ENCODE measurements at places on chromosomes 1 and 21. TPM values are rescaled to one million over a fixed set of nuclear protein-coding genes. Genes with fewer than 3 reads are reported as not detected.
A peak's percentile ranks its signal among the peaks of the same experiment; 100 is the strongest.

- no peak for DNase-seq
Observed at GRCh38 chr1:201356701-201357100, 20.8 kb downstream of the TNNT2 start.

Gene CFAP45
- 0.13 TPM for total RNA-seq

- peak; percentile 7 for DNase-seq
Observed at GRCh38 chr1:58586271-58586670, 9.2 kb upstream of the TACSTD2 start.

- no peak for DNase-seq
Observed at GRCh38 chr1:159229896-159230295, 25.2 kb downstream of the ACKR1 start.

DNA sequence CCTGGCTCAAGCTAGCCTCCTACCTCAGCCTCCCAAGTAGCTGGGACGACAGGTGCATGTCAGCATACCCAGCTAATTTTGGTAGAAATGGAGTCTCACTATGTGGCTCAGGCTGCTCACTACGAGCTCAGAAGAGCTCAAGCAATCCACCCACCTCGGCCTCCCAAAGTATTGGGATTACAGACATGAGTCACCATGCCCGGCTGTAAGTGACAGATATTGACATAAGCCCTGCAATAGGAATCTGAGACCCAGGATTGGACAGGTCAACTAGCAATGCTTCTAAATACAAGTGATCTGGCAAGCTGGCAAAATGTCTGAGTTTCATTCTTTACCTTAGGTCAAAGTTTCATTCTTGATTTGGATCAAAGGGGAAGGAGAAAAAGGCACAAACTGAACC is 40.5 kb upstream of the H6PD start:
- DNase-seq: no peak

- peak; percentile 60 for DNase-seq
Observed at GRCh38 chr1:18703041-18703621, 72.5 kb downstream of the PAX7 start.

DNA sequence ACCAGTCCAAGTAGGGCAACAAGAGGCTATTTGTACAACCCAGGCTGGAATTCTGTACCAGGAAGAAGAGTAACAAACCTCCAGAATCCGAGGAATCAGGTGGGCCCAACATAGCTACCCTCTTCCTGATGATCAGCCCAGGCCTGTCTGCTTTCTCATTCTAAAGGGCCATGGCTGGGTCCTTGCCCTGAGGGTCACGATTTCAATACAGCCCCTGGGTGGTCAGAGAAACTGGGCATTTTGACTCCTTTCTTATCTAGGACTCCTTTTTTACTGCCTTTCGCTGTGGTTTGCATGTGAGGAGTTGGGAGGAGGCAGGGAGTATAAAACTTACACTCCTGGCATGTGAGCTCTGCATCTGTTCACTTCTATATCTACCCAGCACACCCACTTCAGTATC is 164.9 kb upstream of the COA6 start:
- DNase-seq: no peak

DNA sequence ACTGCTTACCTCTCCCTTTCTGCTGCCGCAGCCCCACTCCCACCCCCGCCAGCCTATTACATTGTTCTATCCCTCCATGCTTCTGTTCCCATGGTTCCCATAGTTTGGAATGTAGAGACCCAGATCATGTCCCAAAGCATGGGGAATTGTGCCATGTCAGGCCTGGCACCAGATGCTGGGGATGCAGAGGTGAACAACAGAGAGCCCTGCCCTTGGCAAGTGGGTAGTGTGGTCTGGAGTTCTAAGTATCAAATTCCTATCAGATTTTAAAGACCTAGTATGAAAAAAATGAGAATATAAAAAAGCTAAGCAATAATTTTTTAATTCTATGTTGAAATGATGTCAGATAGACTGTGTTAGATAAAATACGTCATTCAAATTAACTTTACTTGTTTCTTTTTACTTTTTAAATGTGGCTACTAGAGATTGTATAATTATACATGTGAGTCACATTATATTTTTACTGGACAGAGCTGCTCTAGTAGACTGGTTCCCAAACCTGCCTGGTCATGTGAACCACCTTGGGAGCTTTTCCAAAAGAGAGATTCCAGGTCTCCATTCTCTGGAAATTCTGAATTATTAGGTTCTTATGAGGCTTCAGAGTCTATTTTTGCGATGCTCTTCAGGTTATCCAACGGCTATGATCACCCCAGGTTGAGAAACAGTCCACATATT is 113.0 kb upstream of the DAB1 start:
- no peak for DNase-seq

Data from SK-MEL-5 (cell line).